ENCODE measurements at places on chromosomes 2 and 18.

DNA sequence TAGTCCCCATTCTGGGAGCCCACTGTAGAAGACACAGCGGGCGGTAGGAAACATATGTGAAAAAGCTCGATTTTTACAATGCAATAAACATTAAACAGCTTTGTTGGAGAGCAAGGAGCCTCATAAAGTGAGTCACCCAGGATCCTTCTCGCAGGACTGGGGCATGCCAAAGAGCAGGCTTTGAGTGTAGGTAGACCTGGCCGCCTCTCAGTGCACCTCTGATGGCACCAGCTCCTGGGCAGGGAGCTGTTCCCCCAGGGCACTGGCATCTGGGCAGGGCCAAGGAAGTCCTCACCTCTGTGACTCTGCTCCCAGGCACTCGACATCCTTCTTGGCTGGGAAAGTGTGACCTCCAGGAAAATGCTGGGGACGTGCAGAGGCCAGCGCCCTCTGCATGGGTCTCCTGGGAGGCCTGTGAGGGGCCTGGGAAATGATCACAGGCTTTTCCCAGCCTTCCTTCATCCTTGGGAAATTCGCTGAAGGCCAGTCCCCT is 94.2 kb downstream of the POLR1A start:
- DNase-seq, result no peak

DNA sequence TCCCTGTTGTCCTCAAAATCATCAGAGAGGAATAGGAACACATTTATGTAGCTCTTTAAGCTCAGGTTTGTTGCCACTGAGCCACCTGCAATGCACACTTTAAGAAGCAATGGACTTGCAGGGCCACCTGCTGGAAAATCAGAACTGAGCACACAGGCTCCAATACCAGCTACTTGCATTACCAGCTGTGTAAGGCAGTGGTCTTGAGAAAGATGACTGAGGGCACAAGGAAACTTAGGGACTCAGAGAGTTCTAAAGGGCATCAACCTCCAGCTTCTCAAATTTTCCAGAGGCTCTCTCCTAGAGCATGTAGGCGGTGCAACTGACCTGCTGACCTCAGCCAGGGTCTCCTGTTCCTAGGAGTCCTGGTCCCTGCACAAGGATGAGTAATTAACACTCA is 2.5 kb upstream of the CNDP2 start:
- DNase-seq, result peak; percentile 31

- DNase-seq, result no peak
These were observed 23.8 kb upstream of the ODC1 start for GRCh38 chr2:10471955-10472354.

GRCh38 chr2:197677483-197677882 is 2.1 kb upstream of the RFTN2 start:
- DNase-seq, result no peak

- DNase-seq, result no peak
These were observed 253.4 kb downstream of the PIEZO2 start for GRCh38 chr18:10895976-10896375.

DNA sequence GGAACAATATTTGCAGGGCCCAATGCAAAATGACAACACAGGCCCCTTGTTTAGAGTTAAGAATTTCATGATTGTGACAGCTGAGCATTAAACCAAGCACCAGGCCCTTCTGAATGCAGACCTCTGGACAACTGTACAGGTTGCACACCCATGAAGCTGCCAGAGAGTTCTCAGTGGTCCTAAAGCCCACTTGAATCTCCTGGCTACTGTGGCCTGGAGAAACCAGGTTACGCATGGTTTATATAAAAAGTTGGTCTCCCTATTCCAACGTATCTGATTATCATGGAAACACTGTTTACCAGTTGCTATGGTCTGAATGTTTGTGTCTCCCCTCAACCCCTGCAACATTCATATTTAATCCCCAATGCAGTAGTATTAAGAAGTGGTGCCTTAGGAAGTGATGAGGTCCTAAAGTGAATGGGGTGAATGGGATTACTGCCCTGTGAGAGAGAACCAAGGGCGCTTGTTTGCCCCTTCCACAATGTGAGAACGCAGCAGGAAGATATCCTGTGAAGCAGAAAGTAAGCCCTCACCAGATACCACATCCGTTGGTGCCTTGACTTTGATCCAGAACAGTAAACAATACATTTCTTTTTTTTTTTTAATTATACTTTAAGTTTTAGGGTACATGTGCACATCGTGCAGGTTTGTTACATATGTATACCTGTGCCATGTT is 48.0 kb upstream of the ANXA4 start:
- no peak for DNase-seq

GRCh38 chr18:12262748-12263147 is 8.6 kb downstream of the CIDEA start:
- DNase-seq, result no peak

DNA sequence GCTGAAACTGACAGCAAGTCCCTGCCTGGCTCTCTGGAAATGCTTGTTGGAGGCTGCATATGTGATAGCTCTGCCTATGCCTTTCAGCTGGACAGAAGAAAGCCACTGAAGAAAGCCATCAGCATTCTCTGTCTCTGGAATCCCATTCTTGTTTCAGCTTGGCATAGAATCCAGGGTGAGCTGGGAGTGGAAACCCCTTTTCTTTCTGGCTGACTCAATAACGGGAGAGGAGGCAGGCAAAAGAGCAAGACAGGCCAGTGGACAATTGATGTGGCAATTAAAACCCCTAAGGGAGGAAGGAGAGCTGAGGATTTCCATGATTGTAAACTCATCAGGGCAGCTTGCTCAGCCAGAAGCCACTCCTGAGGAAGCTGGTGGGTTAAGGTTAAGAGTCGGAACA is 208.1 kb downstream of the CLIP4 start:
- DNase-seq, result no peak

GRCh38 chr18:78579854-78580577 is 399.6 kb upstream of the SALL3 start:
- DNase-seq, result no peak

DNA sequence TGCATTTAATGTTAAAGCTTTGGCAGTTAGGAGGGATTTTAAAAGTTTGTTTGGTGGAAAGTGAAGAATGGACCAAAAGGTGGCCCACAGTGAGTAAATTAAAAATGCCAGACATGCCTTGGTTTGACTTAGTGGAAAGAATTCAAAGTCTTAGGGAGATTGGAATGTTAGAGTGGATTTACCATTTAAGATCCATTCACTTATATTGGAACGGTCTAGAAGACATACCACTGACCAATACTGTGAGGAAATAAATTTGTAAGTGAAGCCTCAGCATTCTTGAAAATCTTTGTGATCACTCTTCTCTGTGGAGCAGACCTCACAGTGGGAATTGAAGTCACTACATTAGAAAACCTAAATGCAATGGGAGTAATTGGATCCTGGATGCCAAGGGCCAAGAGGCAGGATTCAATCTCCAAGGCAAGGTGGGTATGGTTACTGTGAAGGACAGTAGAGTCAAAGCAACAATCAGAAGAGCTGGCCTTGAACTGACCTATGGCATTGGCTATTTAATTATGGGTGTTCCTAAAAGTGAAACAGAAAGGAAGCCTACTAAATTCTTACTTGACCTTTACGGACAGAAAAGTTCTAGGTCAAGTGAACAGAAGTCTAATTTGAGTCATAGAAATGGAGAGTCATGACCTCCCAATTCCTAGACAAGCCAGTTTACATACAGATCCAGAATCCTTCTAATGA is 40.2 kb upstream of the VRK2 start:
- no peak for DNase-seq

- no peak for DNase-seq
These were observed 1.7 kb downstream of the MYOM1 start for GRCh38 chr18:3217948-3218647.

GRCh38 chr2:48180557-48180956 is 274.3 kb upstream of the FBXO11 start:
- DNase-seq, result no peak

- no peak for DNase-seq
These were observed 62.0 kb downstream of the ASXL2 start for GRCh38 chr2:25816249-25816648.

- no peak for DNase-seq
These were observed 861.6 kb upstream of the CELF4 start for GRCh38 chr18:38427234-38427633.

GRCh38 chr2:109342256-109342850 is 213.3 kb downstream of the SH3RF3 start:
- no peak for DNase-seq

DNA sequence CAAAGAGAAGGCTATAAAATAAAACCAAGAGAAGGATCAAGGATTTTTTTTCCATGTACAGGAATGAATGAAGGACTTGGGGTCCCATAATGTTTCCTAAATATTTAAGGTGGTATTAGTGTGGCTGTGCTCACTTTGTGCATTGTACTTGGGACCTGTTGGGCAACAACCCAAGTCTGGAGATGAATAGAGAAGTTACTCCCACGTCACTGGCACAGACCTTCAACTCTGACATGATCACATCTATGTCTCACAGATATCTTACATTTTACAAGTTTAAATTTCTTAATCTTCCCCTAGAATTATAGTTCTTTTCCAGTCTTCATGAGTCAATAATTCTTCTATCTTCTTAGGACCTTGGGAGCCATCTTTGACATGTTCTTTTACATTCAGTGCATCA is 133.4 kb downstream of the PLCL1 start:
- DNase-seq, result no peak

GRCh38 chr2:226325526-226325925 is 474.1 kb downstream of the IRS1 start:
- no peak for DNase-seq

DNA sequence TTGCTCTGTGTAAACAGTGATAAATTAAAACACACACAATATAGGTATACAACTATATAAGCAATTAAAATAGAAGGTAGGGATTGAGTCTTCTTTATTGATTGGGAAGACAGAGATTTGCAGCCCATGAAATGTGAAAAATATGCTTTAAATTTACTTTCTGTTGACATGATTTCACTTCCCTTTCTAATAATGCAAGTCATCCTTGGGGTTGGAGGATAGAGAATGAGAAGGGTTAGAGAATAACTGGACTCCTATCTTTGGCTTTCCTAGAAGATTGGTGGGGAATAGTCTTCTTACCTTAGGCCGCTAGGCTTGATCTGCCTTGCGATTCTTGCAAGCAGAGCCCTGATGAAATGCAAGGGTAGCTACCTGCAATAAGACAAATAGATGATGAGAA is 339.8 kb downstream of the NYAP2 start:
- DNase-seq, result no peak

DNA sequence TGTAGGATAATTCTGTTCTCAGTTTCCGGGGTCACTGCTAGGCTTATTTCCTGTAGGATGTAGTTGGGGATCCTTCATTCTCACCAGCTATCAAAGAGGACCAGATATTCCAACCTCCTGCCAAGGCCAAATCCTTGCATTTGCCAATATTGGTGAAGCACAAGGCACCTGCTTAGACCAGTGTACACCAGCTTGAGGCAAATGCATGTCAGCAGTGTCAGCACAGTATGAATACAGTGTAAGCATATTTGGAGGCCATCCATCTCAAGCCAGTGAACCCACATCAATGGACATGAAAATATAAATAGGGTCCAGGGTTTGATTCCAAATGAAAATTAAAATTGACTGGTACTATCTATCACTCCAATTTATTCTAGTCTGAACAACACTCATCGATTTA is 88.0 kb upstream of the MAPRE2 start:
- no peak for DNase-seq

- DNase-seq, result no peak
These were observed 5.8 kb downstream of the IL37 start for GRCh38 chr2:112916625-112917247.

GRCh38 chr2:239807568-239807967 is 217.6 kb downstream of the NDUFA10 start:
- no peak for DNase-seq

- no peak for DNase-seq
These were observed 80.9 kb downstream of the ICA1L start for GRCh38 chr2:202790676-202791075.

GRCh38 chr2:170123593-170123992 is 54.4 kb upstream of the MYO3B start:
- no peak for DNase-seq

GRCh38 chr18:34696671-34697070 is 13.4 kb upstream of the DTNA start:
- no peak for DNase-seq

DNA sequence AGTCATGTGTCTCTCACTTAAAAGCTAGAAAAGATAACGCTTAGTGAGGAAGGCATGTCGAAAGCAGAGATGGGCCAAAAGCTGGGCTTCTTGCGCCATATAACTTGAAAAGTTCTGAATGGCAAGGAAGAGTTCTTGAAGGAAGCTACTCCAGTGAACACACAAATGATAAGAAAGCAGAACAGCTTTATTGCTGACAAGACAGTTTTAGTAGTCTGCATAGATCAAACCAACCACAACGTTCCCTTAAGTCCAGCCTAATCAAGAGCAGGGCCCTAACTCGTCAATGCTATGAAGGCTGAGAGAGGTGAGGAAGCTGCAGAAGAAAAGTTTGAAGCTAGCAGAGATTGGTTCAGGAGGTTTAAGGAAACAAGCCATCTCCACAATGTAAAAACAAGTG is 55.7 kb downstream of the GALNT1 start:
- DNase-seq, result no peak

DNA sequence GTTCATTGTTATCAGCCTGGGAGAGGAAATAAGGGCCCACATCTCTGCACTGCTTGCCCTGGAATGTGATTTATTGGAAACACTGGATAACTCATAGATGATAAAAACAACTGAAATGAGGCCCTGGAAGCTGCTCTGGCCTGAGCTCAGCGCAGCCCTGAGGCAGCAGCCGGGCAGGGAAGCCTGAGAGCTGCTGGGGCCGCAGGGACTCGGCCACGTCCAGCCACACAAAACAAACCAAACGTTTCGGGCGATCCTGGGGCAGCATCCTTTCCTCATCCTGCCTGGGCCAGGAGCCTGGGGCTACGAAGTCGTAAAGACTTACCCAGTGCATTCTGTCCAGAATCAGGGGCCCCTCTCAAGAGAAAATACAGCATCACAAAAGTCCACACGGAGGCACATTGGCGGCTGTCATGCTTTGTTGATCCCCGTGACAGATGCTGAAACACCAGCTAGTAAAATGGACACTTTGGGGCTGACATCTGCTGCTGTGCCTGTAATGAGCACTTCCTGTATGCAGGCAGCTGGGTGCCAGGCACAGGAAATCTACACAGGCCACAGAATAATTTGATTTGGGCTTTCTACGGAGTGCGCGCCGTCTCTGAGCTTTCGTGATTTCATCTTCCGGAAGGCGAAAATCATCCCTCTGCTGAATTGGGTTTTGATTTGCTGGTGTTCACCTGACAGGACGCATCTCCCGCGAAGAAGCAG is 250.6 kb downstream of the EIPR1 start:
- DNase-seq, result no peak

- no peak for DNase-seq
These were observed 43.0 kb upstream of the ITGB6 start for GRCh38 chr2:160242893-160243564.

- no peak for DNase-seq
These were observed 79.1 kb downstream of the NCKAP5 start for GRCh38 chr2:133489146-133489545.

- DNase-seq, result no peak
These were observed 17.4 kb downstream of the SEMA4F start for GRCh38 chr2:74671479-74671878.

DNA sequence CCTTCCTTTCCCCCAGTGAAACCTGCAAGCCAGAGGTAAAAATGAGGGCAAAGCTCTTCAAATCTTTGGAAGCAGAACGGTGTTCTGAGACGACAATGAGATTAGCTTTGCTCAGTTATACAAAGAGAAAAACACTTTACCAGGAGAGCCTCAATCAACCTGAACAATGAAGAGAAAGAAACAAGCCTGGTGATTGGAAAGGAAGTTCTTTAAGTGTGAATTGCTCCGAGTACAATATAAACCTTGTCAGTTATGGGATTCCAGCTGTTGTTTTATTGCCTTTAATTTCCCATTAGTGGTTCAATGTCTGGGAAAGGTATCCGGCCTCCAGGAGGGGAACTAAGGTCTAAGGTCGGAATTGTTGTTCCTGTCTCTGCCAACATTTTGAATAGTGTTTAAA is 901.6 kb downstream of the EPHA4 start:
- DNase-seq, result no peak
